ENCODE measurements at places on chromosomes 12 and 14.

- peak; percentile 48 for DNase-seq
Measured at GRCh38 chr12:7859552-7859951, 13.2 kb downstream of the SLC2A14 start.

GRCh38 chr14:22886500-22887259 is 3.7 kb downstream of the REM2 start:
- peak; percentile 36 for DNase-seq

- DNase-seq = no peak
Measured at GRCh38 chr14:69331206-69331605, 66.9 kb downstream of the ERH start.

- DNase-seq = no peak
Measured at GRCh38 chr14:38256533-38256840, 594 bp upstream of the CLEC14A start.

DNA sequence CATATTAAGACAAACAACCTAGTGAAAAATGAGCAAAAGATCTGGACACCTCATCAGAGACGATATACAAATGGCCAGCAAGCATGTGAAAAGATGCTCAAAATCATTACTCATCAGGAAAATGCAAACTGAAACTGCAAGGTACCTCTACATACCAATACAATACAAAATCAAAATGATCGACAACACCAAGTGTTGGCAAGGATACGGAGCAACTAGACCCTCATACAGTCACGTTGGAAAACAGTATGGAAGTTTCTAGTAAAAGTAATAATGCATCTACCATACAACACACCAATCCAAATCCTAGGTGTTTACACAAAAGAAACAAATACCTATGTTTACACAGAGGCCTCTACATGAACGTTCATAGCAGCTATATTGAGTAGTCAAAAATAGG is 99.9 kb downstream of the IPO8 start:
- DNase-seq = no peak

DNA sequence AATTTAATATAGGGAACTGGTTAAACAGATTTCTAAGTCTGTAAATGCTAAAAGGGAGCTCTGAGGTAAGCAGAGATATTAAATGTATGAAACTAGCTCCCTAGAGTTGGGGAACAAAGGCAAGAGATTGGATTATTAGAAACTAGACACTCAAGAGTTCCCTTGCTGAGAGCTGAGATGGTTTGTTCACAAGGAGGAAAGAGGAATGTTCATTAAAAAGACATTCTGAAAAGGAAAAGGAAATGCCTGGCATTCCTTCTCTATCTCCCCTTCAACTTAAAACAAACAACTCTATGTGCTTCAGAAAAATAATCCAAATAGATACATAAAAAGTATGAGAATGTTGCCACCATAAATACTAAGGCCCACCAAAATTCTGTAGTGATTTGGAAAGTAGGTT is 73.7 kb downstream of the GALNT4 start:
- DNase-seq = no peak

DNA sequence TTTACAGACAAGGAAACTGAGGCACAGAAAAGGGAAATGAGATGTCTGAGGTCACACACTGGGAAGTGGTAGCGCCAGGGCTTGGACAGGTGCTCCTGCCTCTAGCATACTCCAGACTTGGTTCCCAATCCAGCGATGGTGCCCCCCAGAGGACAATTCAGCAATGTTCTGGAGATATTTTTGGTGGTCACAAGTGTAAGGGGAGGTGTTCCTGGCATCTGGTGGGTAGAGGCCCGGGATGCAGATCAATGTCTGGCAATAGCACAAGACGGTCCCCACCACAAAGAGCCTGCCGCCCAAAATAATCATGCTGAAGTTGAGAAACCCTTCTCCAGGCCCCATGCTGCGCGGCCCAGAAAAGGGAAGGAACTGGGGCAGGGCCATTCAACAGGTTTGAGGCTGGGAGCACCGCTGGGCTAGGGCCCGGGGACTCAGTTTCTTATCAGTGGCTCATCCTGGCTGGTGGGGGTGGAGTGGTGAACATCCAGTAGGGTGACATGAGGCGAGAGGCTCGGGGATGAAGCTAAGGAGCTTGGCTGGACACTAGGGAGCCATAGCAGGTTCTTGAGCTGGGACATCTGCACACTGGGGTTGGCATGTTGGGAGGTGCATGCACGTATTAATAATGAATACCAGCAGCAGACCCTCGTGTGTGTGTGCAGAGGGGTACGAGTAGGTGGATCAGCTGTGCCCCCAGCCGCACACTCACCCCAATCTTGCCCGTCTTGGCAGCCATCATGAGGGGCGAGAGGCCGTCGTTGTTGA is 35.1 kb downstream of the TRPV4 start:
- no peak for DNase-seq

GRCh38 chr12:31015215-31015614 is 58.4 kb upstream of the DDX11 start:
- DNase-seq = no peak

- DNase-seq = no peak
Measured at GRCh38 chr14:104967386-104968152, 10.6 kb downstream of the AHNAK2 start.

DNA sequence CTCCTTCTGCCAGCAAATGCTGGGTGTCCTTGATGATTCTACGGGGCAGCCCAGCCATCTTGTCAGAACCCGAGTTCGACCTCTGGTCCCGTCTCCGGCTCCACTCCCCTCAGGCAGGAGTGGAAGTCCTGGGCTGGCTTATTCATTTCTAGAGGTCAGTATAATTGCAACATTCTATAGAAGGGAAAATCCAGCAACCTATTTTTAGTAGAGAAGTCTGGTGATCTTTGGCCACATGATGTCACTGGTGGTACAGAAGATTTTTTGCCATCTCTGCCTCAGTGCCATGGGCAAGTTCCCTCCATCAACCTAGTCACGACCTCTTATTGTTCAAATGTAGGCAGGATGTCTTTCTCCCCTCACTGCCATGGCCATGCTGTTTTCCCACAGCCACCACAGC is 22.4 kb downstream of the OR10G2 start:
- DNase-seq = no peak

DNA sequence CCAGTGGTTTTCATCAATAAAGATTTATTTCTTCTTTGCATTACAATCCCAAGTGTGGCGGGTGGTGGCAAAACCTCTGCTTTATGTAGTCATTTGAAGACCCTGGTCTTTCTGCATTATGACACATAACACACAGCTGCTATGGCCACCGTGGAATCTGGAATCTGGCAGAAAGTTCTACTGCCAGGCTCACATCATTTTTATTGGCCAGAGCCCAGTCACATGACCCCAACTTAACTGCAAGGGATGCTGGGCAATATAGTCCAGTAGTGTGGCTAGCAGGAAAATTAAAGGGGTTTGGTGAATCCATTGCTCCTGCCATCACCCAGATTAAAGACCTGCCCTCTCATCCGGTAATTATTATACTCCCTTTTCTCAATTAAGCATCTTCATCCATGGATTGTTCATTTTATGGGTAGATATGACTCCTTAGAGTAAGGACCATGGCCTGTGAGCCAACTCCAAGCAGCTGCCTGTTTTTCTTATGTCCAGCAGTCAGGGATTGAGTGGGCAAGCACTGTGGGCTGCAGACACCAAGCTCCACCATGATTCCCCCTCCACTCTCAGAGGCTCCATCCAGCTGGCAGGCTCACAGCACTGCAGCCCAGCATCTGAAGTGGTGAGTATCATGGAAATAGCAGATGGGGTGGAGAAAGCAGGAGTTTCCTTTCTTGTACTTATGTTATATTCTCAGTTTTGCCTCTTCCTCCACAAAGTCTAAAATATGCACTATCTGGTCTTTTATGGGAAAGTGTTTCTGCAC is 1030.7 kb downstream of the AACS start:
- DNase-seq = no peak

- DNase-seq = no peak
Measured at GRCh38 chr14:68279437-68279720, 459.8 kb downstream of the RAD51B start.

- DNase-seq = no peak
Measured at GRCh38 chr12:131390412-131391334, 320.2 kb upstream of the SFSWAP start.

GRCh38 chr14:105282098-105282725 is 18.6 kb downstream of the BRF1 start:
- DNase-seq = no peak

GRCh38 chr14:105328678-105329390 is 14.3 kb downstream of the PACS2 start:
- DNase-seq = no peak

GRCh38 chr14:102544046-102544746 is 34.6 kb upstream of the ANKRD9 start:
- DNase-seq = no peak

- DNase-seq = no peak
Measured at GRCh38 chr14:88989911-88990310, 165.5 kb downstream of the TTC8 start.

GRCh38 chr14:69325646-69326265 is 65.8 kb downstream of the GALNT16 start:
- no peak for DNase-seq

DNA sequence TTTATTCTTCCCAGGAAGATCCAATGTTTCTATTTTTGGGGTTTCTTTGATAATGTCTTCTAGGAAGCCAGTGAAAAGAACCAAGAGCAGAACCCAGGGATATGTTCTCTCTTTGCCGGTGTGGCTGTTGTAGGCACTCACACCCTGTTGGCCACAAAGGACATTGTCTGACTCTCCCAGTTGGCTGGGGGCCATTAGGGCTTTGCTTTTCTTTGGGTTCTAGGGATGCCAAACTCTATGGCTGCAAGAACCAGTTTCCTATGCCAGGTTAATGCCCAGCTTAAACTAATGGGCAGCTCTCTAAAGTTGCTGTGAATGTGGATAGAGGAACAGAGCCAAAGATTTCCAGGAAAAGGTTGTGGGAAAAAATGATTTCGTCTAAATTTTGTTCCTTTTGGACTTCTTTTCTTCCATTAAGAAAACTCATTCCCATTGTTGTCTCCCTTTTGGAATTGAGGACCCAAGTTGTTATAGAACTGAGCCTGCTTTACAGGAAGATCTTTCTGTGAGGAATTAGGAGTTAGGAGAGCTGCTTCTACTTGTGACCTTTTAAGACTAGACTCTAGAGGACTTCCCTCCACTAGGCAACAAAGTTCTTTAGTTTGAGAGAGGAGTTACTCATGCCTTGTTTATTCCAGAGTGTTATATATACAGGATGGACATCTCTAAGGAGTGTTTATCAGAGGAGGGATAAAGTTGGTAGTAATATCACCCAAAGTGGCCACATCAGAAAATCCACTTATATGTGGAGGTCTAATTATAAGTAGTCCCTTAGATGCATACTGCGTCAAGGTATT is 13.1 kb downstream of the COPZ1 start:
- DNase-seq = no peak

DNA sequence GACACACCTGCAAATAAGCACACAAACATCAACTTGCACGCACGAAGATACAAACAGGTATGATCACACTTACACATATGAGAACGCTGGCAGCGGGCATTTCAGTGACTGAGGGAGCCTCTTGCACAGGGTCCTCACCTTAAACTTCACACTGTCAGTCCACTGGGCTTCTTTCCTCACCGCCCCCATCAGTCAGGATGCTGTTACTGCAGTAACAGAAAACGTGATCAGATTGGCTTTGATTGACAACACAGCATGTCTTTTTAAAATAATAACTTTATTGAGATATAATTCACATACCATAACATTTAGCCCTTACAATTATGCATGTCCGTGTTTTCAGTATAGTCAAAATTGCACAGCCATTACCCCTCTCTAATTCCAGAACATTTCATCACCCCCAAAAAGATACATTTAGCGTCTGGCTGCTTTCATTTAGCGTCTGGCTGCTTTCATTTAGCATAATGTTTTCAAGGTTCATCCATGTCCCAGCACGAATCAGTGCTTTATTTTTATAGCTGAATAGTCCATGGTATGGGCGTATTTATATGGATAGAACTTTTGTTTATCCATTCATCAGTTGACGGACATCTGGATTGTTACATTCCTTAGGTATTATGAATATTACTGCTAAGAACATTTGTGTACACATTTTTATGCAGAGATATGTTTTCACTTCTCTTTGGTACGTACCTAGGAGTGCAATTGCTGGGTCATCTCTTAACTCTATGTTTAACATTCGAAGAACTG is 8.4 kb downstream of the CCDC197 start:
- DNase-seq = no peak

GRCh38 chr14:34964977-34965764 is 17.6 kb upstream of the SRP54 start:
- no peak for DNase-seq

DNA sequence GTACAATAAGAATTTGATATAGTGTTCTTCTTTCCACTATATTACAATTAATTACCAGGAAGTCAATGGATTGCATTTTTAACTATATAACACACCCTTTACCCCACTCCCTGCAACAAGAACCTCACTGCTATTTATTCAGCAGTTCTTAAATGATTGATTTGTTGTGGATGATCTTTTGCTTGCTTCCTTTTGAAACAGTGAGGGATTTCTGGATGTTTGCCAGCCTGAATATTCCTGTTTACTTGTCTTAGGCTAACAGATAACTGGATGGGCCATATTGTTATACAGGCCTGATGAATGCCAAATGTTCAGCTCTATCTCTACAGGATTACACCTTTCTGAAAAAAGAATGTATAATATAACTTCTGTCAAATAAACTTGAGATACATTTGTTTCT is 497.6 kb downstream of the APAF1 start:
- no peak for DNase-seq

DNA sequence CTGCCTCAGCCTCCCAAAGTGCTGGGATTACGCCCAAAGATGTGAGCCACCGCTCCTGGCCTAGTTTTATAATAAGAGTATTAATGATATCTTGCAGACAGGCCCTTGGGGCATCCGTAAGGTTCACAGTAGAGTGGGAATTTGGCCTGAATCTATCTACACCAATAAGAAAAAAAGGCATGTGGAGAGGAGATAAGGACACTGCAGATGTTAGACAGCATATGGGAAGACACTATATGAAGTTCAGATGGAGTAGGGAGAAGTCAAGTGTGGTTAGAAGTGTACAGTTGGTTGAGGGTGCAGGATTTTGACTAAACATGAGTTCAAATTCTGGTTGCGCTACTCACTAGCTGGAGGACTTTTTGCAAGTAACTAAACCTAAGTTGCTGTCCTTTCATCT is 8.5 kb upstream of the TTC8 start:
- DNase-seq = no peak

DNA sequence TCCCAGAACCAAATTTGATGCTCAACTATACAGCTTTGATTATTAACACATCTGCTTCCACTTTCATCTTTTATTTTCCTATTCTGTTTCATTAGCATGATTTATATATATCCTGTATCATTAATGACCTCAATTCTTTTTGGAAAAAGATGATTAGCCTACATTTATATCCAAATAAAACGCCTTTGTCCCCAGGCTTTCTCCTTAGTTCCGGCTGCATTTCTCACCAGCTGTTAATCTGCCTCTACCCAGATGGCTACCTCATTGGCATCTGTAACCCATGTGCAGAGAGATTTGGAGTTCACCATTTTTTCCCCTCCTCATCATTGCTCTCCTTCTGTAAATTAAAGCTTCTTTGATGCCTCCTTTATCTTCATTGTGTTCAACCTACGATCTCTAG is 336.8 kb upstream of the RGS6 start:
- no peak for DNase-seq

GRCh38 chr12:25009496-25010092 is 60.7 kb upstream of the BCAT1 start:
- DNase-seq = no peak

GRCh38 chr14:87139299-87139698 is 853.7 kb downstream of the GALC start:
- DNase-seq = no peak

GRCh38 chr12:63949902-63950301 is 105.4 kb downstream of the SRGAP1 start:
- DNase-seq = no peak
